Stimulated activated CD4-positive, alpha-beta T cell treated with anti-CD3 and anti-CD28 coated beads, Interleukin-15, amount 100 ng/mL, for 48 hours (primary cell): ENCODE measurements at places on chromosomes 6 and 20.

GRCh38 chr6:85185977-85186376 lies 263.9 kb upstream of the NT5E start:
- no peak for DNase-seq

- no peak for DNase-seq
Measured at GRCh38 chr20:58148891-58149290, 79.6 kb downstream of the ANKRD60 start.

- DNase-seq = no peak
Measured at GRCh38 chr20:32040142-32040953, 11.7 kb upstream of the HCK start.

- DNase-seq = no peak
Measured at GRCh38 chr20:45306431-45306982, at the start of gene RBPJL. RBPJL (plus strand) TSS chr20:45306840; CDS start chr20:45306923, 83 bp downstream.

DNA sequence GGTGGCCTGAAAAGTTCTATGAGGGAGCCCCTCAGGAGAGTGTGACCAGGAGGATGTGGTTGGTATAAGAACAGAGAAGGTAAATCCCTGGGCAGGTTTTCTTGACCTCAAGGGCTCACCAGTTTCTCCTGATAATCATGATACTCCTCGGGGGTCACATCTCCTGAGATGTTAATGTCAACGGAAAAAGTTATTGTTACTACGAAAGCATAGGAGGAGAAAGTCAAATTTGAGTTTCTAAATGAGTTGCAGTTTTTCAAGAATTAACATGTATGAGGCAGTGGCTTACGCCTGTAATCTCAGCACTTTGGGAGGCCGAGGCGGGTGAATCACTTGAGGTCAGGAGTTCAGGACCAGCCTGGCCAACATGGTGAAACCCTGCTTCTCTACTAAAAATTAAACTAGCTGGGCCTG lies 23.4 kb downstream of the MGME1 start:
- peak; percentile 43 for DNase-seq

DNA sequence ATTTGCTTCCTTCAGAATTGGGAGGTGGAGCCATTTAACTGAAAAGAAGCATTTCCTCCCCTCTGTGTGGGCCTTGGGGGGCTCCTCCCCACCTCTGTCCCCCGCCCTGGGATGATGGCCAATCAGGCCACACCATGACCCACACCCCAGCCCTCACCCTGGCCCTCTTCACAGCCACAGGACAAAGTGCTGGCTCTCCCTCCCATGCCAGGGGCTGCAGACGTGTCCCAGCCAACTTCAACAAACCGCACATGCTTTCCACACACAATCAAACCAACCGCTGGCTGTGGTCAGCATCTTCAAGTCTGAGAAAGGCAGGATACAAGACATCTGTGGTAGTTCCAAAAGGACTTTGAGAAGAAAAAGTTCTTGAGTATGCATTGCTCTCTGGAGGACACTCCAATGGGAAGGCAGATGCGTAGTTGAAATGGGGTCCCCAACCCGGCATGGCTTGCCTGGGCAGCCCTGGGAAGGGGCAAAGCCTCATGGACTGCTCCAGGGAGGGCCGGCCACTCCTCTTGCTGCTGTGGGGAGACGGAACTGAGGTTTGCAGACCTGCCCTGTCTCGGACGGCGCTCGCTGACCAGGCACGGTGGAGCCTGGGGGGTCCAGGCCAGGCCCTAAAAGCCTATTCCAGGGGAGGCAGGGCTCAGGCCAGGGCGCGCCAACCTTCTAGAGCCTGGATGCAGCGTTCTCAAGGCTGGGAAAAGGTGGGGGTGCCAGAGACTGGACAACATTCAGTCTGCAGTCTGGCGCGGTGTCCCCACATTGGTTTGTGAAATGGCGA lies 12.2 kb downstream of the TTLL2 start:
- no peak for DNase-seq

GRCh38 chr6:115999235-115999634 lies 61.5 kb downstream of the FRK start:
- no peak for DNase-seq

DNA sequence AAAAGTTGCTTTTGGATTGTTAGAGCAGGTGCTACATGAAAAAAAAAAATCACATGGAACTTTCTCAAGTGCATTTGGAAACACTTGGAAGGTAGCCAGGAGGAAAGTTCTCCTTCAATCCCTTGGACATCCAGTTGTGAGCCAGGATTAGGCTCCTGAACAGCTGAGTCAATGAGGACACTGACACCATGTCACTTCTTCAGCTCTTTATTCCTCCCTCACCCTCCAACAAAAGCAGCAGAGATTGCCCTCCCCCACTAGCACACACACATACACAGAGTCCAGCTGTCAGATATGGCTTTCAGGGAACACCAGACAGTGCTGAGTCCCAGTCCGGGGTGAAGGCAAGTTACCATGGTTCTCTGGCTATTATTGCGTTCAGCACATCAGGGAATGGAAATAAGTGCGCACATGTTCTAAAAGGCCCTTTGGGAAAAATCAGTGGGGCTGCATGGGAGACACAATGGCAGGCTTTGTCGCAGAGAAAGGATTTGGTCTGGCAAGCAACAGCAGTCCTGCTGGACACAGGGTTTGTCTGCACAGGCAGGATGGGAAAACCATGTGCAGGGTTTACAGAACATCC lies 124.7 kb upstream of the MARCKS start:
- no peak for DNase-seq

GRCh38 chr20:32203356-32204204 lies 4.0 kb downstream of the PLAGL2 start:
- DNase-seq = no peak

GRCh38 chr6:45808917-45809316 lies 206.7 kb downstream of the CLIC5 start:
- no peak for DNase-seq

DNA sequence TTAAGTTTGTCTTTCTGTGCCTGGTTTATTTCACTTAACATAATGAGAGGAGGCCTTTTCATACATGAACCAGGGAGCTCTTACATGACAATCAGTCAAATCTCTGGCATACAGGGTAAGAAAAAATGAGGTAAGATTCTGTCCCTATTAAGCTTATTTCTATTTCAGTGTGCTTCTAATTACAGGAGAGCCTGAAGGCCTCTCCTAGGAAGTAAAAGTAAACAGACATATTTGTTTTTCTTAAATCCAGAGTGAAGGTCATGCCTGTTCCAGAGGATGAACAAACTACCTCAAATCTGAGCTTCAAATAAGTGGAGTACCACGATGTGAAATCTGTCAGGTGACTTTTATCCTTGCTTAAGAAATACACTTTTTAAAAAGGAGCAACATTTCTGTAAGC lies 72.6 kb downstream of the POPDC3 start:
- DNase-seq = no peak

GRCh38 chr6:101517632-101518031 lies 124.1 kb downstream of the GRIK2 start:
- DNase-seq = no peak

DNA sequence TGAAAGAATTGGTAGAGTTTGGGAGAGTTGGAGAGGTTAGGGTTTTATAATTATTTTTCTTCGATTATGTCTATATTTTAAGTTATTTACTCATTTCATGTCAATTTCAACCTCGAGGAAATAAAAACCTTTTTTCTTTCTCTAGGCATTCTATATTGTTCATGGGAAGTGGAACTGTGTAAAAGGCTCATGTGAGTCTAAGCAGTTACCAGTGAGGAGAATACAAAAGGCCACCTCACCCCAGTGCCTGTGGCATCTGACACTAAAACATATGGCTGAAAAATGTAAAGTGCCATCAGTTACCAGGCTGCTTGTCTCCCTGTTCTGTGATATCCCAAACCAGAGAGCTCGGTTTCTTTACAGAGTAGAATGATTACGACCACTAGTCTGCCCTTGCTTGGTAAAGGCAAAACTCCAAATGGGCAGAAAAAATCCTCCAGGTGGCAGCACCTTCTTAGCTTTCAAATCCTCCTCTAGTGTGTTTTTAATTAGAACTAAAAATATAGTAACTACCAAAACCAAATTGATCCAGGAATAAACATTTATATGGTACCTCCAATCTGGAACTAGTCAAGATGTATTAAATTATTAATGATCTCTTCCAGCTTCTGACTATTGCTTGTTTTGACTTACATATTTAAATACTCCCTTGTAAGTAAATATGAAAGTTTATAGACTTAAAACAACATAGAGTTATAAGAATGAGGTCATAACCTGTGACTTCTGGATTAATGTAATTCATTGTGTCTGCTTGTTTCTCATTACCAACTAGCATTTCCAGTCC lies 122.6 kb upstream of the MCHR2 start:
- peak; percentile 3 for DNase-seq

GRCh38 chr20:3757268-3757667 lies 10.3 kb downstream of the ADISSP start:
- no peak for DNase-seq

GRCh38 chr6:40399888-40400457 lies 187.2 kb downstream of the LRFN2 start:
- DNase-seq = no peak

- DNase-seq = no peak
Measured at GRCh38 chr6:3164388-3164787, 7.0 kb upstream of the TUBB2A start.

- DNase-seq = no peak
Measured at GRCh38 chr6:105135056-105135455, 44.8 kb downstream of the POPDC3 start.

- no peak for DNase-seq
Measured at GRCh38 chr20:32544893-32545840, 40.0 kb downstream of the NOL4L start.

GRCh38 chr6:43682724-43683429 lies 4.7 kb downstream of the MRPS18A start:
- no peak for DNase-seq

DNA sequence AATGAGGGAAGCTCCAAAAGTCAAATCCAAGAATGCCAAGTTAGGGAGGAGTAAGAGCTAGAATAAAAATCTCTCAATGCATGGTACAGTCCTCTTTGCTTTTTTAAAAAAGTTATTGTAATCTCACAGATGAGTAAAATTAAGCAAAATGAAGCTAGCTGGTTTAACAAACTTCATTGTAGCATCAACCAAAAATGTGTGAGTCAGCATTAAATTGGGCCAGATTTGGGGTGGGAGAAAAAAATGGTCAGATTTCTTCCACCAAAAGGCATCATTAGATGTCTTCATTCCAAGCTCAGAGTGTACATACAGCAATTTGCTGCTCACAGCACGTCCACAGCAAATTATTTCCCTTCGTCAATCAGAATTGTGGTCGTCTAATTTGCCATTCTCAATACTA lies 441.5 kb upstream of the FLRT3 start:
- no peak for DNase-seq

DNA sequence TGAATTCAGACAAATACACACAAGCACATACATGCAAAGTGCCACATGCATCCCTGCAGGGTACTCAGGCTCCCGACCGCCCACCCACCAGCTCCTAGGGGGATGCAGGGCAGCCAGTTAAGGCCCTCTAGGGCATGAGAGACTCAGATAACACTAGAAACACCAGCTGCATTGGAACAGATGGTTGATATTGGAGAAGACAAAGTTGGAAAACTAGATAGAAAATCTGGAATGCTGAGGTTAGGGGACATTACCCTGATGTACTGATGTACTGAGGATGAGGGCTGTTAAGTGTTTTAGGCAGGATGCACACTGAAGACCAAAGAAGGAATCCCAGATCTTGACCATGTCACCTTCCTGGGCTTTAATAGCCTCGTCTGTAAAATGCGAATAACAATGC lies 134.6 kb upstream of the ECI2 start:
- DNase-seq = no peak

DNA sequence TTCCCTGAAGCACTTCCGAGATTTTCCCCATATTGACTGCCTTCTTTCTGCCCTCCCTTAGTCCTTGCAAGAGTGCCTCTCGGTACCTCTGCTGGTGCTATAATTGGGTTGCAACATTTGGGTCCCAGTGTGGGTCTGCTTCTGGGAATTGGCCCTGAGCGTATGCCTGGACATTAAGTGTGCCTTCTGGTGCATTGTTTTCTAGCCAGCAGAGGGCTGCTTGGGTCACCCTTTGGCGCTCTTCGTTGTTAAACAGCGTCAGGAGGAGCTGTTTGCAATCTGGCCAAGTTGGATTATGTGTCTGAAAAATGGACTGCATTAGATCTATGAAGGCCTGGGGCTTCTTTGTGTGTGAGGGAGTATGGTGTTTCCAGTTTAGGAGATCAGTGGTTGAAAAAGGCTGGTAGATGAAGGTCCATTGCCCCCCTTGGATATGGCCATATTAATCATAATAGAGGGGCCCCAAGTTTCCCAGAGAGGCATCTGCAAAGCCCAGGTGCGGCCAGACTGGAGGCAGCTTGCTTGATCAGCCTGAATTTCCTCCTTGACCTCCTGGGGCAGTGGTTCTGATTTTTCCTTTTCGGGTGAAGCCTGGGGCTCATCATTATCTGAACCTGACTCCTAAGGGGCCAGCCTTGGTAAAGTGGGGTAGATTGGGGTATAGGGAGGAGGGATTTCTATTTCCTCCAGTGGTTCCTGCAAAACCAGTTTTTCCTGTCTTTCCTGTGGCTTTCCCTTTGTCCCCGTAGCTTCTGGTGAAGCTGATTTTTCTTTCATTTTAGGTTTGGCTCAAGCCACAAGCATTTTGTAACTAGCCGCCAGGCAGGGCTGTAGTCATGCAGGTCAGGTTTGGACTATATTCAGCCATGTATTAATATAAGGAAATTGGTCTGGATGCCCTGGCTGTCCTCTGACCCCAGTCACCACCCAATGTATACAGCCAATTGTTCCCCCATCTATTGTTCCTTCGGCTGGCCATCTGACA lies 85.4 kb upstream of the GPR6 start:
- DNase-seq = no peak

GRCh38 chr20:33908336-33908735 lies 85.4 kb upstream of the RALY start:
- DNase-seq = no peak

- DNase-seq = no peak
Measured at GRCh38 chr20:63449796-63450730, 22.4 kb downstream of the KCNQ2 start.

GRCh38 chr6:65819152-65819551 lies 112.1 kb upstream of the EYS start:
- DNase-seq = no peak

GRCh38 chr6:155493694-155494143 lies 38.1 kb upstream of the NOX3 start:
- DNase-seq = peak; percentile 13

DNA sequence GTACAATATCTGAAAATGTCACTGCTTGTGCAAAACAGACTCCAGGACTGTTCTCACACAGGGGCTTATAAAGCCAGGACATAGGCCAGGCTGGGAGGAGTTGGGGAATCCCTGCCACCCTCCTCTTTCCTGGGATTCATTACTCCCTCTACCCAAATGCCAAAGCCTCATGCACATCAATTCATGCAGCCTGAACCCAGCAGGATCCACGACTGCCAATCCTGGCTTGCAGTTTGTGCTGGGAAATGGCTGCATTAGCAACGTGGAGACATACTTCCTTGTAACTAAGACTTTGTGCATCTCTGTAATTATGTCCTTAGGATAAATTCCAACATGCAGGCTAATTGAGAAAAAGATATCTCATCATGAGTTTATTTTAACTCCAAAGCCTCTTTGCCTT lies 143.8 kb downstream of the SYCP2 start:
- no peak for DNase-seq
